ENCODE measurements at places on chromosomes 1 and 21.

- DNase-seq = no peak
Measured at GRCh38 chr1:162329826-162330225, 46.8 kb downstream of the SPATA46 start.

DNA sequence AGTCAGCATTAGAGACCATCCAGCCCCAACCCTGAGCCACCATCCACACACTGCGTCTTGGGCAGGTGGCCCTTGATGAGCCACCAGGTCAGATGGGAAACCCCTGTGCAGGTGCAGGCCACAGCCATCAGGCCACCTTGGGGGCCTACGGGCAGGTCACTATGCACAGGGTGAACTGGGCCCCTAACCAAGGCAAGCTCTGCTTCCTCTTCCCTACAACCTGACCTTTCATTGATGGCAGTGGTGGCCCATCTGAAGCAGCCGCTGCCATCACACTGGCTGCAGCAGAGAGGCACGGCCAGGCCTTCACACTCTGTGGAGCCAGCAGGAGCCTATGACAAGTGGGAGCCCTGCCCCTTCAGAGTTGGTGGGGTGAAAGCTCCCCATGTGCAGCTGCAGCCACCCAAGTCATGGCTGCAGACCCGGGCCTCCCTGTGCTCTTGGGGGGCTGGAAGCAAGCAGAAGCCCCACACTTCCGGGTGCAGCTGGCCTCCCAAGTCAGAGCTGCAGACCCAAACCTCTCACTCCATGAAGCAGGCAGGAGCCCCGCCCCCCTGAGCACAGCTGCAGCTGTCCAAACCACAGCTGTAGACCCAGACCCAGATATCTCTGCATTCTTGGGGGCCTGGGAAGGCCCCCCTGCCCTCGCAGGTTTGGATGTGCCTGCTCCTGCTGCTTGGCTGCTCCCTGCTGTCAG is 681.5 kb downstream of the MATN1 start:
- DNase-seq = no peak

GRCh38 chr1:25150985-25151495 is 81.3 kb downstream of the SYF2 start:
- DNase-seq = no peak

- DNase-seq = no peak
Measured at GRCh38 chr1:215825056-215825455, 258.0 kb downstream of the KCTD3 start.

DNA sequence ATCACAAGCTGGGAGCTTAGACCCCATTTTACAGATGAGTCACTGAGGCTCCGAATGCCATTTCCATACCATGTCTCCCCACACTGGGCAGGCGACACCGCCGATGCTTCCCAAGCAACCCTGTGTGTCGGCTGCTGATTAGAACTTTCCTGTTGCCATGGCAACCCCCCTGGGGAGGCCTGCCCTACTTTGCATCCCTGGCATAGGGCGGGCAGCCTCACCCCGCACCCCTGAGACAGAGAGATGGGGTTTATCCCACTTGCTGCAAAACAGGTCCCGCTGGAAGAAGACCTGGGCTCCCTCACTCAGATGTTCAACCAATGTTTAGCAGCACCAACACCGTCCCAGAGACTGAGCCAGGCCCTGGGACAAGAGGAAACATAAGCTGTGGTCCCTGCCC is 81.5 kb downstream of the CAMK2N1 start:
- DNase-seq = no peak

- no peak for DNase-seq
Measured at GRCh38 chr1:228469413-228470162, 17.6 kb upstream of the RNF187 start.
